ENCODE measurements at places on chromosomes 4 and X.

- DNase-seq = no peak
These were observed 32.9 kb downstream of the HERC6 start for GRCh38 chr4:88411491-88412096.

GRCh38 chrX:111917591-111917990, 41.6 kb downstream of the TRPC5OS start:
- DNase-seq = no peak

- no peak for DNase-seq
These were observed 377.0 kb downstream of the RPA4 start for GRCh38 chrX:97260679-97261078.

GRCh38 chr4:170875868-170876267, 786.1 kb upstream of the AADAT start:
- DNase-seq = no peak

DNA sequence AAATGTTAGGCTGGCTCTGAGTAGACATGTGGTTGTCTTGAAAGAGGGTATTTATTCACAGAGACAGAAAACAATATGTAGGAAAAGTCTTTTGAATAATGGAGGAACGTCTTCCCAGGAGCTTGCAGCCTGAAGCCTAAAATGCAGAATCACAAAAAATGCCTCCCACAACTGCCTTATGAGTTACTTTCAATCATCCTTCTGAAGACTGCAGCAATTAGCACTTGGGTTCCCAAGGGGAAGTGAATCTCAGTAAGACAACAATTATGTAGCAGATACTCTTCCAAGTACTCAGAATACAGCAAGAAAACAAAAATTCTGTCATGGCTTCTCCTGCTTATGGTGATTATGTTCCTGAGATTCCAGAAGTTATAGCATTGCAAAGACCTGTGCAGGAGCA, 166.6 kb upstream of the TBL1X start:
- no peak for DNase-seq

DNA sequence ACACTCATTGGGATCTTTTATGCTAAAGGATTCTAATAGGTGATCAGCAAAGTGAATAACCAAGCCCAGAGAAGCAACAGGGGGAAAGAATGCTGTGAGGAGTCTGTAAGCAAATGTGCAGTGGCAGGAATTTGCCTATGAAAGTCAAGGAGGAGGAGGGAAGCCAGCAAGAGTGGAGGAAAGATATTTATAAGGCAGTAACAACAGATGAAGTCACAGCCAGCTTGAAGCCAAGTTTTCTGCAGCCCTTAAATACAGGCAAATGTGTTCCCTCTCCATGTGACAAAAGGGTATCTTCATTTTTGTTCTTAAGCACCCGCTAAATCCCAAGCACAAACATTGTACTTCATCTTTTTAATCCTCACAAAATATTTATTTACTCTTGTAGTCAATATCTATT, 275.0 kb upstream of the CLNK start:
- DNase-seq = no peak

DNA sequence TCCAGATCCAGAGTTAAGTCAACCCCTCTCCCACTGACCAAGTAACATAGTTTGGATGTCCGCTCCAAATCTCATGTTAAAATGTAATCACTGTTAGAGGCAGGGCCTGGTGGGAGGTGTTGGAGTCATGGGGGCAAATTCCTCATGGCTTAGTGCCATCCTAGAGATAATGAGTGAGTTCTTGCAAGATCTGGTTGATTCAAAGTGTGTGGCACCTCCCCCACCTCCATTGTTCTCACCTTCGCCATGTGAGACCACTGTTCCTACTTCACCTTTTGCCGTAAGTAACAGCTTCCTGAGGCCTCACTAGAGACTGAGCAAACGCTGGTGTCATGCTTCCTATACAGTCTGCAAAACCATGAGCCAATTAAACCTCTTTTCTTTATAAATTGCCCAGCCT, 548.8 kb downstream of the INPP4B start:
- no peak for DNase-seq

DNA sequence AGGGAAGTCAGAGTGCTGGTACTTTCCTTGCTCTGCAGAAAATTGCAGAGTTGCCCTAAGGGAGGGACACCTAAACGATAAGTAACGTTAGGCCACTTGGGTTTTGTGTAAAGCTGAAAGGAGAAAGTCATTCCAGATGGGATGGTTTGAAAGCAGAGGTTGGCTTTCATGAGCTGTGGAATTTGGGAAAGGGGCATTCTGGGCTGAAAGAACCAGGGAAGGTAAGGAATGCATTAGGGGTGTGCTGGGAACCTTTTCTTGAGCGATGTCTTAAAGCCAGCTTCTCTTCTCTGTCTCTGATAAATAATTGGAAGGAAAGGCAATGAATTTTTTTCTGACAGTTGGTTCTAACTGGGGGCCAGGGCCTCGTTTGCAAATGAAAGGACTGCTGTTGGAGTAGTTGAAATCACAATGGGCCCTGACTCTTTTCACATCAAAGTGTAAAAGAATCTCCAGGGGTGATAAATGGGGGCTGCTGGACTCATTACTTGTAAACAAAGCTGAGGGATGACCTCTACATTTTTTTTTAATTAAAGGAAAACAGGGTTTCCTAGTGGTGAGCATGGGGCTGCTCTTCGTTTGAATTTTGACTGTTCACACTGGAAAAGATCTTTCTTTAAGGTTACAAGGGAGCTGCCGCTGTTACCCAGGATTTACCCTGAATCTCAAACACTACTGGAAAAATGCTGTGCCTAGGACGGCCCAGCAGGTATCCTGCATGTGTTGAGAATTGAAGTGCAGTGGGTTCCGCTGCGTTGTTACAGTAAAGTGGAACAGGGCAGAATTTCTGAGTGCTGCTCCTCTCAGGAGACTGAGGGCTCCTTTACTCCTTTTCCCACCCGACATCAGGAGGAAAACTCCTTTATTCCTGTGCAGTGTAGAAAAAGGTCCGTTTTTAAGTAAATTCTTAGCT, 25.0 kb downstream of the AFF1 start:
- DNase-seq = no peak

GRCh38 chr4:3253808-3254207, 4.8 kb downstream of the MSANTD1 start:
- no peak for DNase-seq

GRCh38 chr4:169957785-169958184, 68.4 kb downstream of the MFAP3L start:
- DNase-seq = no peak

DNA sequence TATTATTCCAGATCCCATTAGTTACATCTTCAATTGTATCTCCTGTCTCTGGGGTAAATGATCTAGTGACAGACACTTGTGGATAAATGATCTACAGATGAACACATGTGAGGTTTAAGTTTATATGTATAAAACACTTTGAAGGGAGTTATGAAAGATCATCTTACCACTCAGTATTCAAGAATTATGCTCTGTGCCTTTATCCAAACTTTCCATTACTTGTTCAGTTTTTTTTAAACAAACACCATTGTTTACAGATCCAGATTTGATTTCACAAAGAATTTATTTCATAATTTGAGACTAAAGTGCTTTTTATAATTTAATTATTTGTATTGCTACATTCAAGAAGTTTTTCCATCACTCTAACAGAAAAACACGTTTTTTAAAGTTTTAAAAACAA, 142.5 kb downstream of the HHIP start:
- DNase-seq = no peak

GRCh38 chr4:123587983-123588494, 191.4 kb downstream of the SPRY1 start:
- DNase-seq = no peak

- no peak for DNase-seq
These were observed 178.6 kb downstream of the ADAMTS3 start for GRCh38 chr4:72390409-72390808.

GRCh38 chr4:71147261-71147660, 153.8 kb downstream of the DCK start:
- no peak for DNase-seq

DNA sequence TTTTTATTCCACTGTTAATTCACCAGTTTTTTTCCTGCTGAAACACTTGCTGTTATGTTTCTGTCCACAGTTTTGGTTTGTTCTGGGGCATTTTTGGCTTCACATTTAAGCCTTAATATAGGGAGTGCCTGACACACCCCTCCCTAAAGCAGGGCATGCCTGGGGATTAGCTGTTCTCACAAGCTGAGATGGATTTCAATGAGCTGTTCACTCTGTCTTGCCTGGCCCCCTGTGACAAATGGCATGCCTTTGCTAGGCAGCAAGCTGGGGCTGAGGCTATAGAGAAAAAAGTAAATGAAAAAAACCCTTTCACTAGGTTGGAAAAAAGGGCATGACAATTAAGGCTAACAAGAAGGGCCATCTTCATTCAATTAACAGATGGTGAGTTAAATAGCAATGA, 22.4 kb downstream of the LPAR4 start:
- DNase-seq = no peak
